ENCODE measurements at places on chromosomes 7 and 10. TPM values are rescaled to one million over a fixed set of nuclear protein-coding genes. Genes with fewer than 3 reads are reported as not detected.

Gene ACSM6
- not detected for total RNA-seq

Gene CYP2C19
- total RNA-seq: not detected

Gene ACHE
- 2.6 TPM for total RNA-seq

Gene SMARCD3
- total RNA-seq: 7.5 TPM

Gene NRBF2
- total RNA-seq: 20.4 TPM

Gene IL6
- total RNA-seq: 0.66 TPM

Gene ITPRID1
- not detected for total RNA-seq

Gene CPEB3
- 0.51 TPM for total RNA-seq

Gene KNDC1
- 1.3 TPM for total RNA-seq

Gene NPC1L1
- 0.09 TPM for total RNA-seq

Gene PYROXD2
- total RNA-seq: 4.4 TPM

Gene HYAL4
- total RNA-seq: 0.04 TPM

Gene TRPV6
- total RNA-seq: not detected

Gene ATE1
- 19.3 TPM for total RNA-seq

Gene UPK3B
- total RNA-seq: 20.0 TPM

Gene TEX47
- not detected for total RNA-seq

Gene SHTN1
- total RNA-seq: 26.4 TPM

Gene TMEM229A
- not detected for total RNA-seq

Gene SLC18A3
- not detected for total RNA-seq

Gene NAPEPLD
- 4.7 TPM for total RNA-seq

Gene NKX6-2
- 0.54 TPM for total RNA-seq

Gene ING3
- total RNA-seq: 5.0 TPM

Gene CLCN1
- total RNA-seq: 0.05 TPM

Gene AKR1D1
- total RNA-seq: 0.08 TPM

Gene GUSB
- 29.0 TPM for total RNA-seq

Gene NEUROD6
- not detected for total RNA-seq

Gene EVX1
- total RNA-seq: 0.19 TPM

Gene NEURL1
- total RNA-seq: 0.78 TPM
